Pulmonary artery endothelial cell (primary cell): ENCODE measurements at places on chromosomes 11 and 22.

DNA sequence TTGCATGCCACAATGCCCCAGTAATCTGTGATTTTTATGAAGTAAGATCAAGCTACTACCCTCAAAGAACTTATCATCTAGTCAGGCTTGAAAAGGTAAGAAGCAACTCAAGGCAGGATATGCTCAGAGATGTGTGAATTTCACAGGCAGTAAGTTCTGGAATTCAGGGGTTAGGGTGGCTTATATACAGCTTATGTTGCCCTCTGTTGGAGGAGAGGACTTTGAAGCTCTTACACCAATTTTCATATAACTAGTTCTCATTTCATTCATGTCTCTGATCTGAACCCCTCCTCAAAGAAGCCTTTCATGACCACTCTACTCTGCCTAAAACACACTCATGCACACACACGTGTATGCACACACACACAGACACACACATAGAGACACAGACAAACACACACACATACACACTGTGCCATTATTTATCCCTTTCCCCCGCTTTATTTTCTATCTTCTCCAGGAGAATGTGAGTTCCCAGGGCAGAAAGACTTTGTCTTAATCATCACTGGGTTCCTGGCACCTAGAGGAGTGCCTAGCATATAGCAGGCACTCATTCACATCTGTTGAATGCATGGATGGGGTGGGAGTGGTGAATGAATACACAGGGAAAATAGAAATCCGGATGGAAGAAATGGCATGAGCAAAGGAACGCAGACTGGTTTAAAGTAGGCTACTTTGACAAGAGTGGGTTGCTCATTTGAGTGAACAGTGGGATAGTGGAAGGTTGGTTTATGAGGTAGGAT lies 220.7 kb upstream of the ZBED5 start:
- DNase-seq, result no peak

DNA sequence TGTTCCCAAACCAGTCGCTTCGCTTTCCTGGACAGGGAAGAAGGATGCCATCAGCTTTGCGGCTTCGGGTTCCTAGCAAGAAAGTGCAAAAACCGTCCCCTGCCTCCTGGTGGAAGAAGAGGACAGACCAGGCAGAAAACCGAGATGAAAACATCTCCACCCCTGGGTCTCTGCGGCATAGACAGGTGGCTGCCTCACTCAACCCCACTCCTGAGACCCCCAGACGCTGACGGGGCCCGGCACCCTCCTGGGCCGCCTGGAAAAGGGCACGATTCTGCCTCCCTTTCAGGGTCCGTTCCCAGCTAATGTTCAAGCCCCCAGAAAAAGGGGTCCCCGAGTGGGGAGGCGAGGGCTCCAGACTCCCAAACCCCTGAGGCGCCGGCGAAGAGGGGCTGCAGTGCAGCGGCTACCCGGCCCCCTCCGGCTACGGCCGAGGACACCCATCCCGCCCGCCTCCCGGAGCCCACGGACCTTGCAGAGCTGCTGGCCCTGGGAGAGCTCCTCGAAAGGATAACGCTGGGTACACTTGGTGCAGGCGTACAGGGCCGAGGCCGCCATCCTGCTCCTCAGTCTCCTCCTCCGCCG lies 569 bp downstream of the FAM76B start:
- no peak for DNase-seq

DNA sequence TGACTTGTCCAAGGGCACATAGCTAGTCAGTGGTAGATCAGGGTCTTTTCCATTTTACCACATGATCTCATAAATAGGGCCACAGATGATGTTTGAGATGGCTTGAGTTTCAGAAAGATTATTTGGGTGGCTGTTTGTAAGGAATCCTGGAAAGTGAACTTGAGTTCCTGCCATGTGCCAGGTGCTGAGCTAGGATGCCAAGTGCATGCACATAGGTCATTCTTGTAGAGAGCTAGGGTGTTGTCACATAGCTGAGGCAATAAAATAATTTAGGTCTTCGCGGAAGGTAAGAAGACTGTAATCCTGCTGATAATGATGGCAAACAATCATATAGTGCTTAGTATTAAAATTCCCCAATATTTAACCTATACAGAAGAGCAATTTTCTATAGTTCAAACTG lies 1162.6 kb upstream of the TENM4 start:
- no peak for DNase-seq

GRCh38 chr11:58125469-58125868 lies at the start of gene OR9I1:
Gene OR9I1 (minus strand): TSS chr11:58125530. CDS start chr11:58119444, 6,086 bp downstream.
- DNase-seq, result no peak

DNA sequence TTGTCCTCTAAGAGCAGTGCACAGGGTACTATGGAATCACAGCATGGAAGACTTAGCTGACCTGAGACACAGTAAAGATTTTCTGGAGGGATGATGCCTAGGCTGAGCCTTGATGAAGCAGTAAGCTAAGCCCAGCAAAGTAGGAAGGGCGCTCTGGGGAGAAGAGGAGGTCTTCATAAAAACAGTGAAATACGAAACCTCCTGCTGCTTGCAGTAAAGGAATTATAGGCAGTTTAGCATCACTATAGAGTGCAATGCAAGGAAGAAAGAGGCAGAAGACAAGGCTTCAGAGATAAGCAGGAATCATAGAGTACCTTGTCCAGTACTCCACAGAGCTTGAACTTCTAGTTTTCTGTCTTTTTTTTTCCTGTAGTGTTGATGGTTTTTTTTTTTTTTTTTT lies 555.7 kb upstream of the CADM1 start:
- DNase-seq, result no peak

DNA sequence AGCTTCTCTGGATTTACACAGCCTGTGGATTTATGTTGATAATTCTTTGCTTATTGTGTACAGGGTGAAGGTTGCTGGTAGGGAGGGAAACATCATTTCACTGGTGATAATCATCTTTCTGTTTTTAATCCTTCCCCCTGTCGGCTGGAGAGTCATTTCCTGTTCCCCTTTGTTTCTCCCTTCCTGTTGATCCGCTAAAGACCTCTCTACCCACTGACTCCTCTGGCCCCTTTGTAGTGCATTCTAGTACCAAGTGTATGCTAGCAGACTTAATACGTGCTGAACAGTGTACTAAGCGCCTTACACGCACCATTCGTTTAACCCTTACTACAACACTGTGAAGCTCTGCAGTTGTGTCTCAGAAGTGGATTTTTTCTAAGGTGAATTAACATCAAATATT lies 19.0 kb upstream of the OR9Q1 start:
- peak; percentile 98 for DNase-seq

- DNase-seq, result peak; percentile 67
Measured at GRCh38 chr22:32331236-32331917, 26.3 kb upstream of the RFPL3 start.

- no peak for DNase-seq
Measured at GRCh38 chr11:124202951-124203350, 19.8 kb downstream of the OR10D3 start.

GRCh38 chr11:35057926-35058668 lies 80.9 kb upstream of the CD44 start:
- no peak for DNase-seq

DNA sequence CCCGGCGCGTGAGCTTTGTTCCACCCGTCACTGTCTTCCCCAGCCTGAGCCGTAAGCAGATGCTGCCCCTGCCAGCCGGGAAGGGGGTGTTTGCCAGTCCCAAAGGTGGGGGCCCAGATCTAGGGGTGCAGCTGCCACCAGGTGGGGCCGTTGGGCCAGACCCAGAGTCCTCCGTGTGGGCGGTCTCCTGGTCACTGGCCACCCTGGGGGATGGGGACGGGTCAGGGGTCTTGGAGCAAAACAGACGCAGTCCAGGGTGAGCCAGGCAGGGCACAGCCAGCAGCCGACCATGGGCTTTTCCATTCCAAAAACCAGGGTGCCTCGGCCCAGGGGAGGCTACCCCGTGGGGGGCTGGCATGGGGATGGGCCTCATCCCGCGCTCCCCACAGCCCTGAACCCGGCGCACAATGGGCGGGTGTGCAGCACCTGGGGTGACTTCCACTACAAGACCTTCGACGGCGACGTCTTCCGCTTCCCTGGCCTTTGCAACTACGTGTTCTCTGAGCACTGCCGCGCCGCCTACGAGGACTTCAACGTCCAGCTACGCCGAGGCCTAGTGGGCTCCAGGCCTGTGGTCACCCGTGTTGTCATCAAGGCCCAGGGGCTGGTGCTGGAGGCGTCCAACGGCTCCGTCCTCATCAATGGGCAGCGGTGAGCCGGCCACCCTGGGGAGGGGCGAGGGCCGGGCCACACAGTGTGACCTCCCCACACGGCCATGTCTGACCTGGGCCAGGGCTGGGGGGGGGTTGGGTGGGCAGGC lies 3.5 kb downstream of the MUC5B start:
- DNase-seq, result no peak

- no peak for DNase-seq
Measured at GRCh38 chr11:100681064-100681502, 6.0 kb upstream of the ARHGAP42 start.

DNA sequence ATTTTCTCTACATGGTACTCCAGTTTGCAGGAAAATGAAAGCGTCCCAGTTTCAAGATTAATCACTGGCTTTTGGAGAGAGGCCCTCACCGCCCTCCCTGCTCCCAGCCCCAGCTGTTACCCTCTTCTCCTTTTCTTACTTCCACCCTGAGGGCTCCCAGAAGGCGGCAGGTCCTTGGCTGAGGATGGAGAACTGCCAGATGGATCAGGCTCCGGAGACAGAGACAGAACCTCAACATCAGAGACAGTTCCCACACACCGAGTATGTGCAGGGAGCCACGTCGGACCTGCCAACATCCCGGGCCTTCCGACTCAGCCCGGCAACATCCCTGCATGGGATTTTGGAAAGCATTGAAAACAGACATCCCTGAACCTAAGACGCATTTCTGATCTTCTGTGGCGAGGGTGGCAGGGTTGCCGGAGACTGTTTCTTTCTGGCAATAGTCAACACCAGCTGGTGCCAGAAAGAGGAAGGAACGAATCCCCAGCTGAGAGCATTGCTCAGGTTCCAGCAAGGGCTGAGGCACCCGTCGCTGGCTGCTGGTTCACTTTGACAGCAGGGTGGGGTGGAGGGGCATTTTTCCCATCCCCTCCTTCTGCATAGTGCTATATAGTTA lies 467.1 kb downstream of the MIAT start:
- DNase-seq, result no peak
